Small intestine (tissue), 16 donors: ENCODE measurements at places on chromosomes 2 and 18.
A peak's percentile ranks its signal among the peaks of the same experiment; 100 is the strongest.

DNA sequence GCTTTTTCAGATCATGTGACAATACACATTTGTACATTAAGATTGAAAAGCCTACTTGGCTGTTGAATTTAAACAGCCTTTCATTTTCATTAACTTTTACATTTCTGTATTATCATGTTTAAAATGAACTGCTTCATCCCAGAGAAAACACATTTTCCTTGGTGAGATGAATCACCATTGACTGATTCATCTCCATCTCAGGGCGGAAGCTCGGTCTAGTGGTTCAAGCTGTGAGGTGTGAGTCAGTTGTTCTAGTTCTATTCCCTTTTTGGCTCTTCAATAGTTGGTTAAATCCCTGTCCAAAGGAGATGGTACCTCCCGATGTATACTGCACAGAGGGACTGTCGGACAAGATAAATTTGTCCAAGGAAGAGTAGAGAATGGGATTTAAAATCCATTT, 189.7 kb downstream of the ADCYAP1 start:
- DNase-seq: no peak

DNA sequence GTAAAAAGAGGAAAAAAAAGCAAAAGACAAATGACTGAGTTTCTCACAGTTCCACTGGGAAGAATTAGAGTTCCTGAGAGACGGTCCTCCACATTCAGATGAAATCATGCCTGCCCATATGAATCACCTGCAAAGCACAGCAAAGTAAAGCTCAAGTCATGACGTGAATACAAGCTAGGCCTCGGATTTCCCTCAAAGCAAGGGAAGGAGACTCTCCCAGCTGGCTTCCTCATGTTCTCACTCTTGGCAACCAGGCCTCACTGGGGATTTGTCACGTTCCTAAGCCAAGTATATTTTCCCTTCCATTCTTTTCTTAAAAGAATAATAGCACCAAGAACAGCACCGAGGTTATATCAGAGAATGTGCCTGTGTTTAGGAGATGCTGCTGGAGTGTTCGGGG, 47.0 kb downstream of the CYP27C1 start:
- DNase-seq: no peak

GRCh38 chr2:221335219-221335752, 236.8 kb downstream of the EPHA4 start:
- DNase-seq: no peak

DNA sequence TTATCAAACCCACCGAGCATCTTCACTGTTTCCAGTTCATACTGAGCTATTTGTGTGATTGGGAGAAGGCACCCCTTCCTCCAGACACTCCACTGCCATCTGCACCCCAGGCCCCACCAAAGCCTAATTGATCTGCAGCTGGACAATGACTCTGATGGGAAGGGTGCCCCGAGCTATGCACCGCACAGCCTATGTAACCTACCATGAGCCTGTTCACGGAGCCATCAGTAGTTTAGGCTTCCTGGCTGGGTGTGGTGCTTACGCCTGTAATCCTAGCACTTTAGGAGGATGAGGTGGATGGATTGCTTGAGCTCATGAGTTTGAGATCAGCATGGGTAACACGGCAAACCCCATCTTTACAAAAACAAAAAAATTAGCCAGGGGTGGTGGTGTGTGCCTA, 17.8 kb upstream of the ASAP2 start:
- DNase-seq: no peak

GRCh38 chr2:132439703-132440398, 23.2 kb downstream of the GPR39 start:
- peak; percentile 57 for DNase-seq

DNA sequence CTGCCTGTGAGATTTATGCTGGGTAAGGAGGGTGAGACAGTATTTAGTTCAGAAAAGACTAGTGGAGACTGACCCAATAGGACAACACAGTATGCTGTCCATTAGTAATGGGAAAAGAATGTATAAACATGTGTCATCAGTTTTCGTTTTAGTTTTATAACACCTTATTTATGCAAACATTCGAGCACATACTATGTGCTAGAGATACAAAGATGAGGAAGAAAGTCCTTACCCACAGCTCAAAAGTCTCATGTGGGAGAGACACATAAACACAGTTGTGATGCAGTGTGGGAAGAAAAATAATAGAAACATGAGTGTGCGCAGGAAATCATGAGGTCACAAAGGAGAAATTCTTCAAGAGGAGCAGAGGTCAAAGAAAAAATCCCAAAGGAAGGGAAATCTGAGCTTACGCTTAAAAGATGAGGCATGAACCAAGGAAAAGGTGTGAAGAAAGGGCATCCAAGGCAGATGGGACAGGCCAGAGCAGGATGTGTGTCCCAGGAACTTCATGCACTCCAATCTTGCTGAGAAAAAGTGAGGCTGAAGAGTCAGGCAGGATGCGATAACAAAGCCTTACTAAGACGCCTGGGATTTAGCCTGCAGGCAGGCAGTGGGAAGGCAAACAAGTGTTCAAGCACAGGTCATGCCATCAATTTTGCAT, 8.1 kb downstream of the METTL21A start:
- DNase-seq: no peak

- DNase-seq: peak; percentile 7
Observed at GRCh38 chr2:94759211-94759610, 112.0 kb upstream of the TEKT4 start.

GRCh38 chr2:110843496-110843895, 111.1 kb downstream of the ACOXL start:
- no peak for DNase-seq

DNA sequence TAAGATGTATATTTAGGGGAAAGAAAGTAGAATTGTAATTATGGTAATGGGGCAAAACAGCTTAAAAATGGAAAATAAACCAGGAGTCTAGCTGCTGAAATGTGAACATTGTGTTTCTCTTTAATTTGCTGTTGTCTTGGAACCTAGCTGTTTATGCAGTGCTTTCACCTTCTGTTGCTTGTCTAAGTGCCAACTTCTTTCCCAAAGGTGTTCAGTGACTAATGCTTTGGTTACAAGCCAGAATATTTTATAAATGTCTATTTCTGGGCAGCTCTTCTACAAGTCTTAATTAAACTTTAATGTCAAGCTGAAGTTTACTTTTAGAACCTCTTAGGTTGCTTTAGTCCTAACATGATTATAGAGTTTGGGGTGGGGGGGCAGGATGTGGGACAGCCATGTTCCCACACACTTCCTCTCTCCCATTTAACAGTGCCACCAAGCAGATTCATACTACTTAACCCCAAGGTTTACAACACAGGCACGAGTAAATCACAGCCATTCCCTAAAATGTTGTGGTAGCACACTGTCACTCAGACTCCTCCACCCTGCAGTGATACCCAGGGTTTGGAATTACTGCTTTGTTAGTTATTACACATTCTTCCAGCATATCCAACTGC, 60.6 kb downstream of the ITGA4 start:
- DNase-seq: peak; percentile 1

DNA sequence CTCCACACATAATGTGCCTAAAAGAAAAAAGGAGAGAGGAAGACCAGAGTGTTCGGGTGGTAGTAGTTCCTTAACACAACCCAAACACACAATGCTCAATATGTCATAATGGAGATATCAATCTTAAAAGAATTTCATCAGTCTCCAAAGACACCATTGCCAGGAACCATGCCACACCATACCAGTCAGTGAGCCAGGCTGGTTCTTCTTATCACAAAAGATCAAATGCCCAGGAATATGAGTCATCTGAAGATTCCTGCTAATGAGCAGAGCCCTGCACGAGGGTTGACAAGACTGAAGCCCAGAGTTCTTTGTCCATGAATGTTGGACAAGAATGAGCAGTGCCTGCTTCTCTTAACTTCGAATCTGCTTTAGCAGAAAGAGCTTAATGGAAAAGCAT, 262.3 kb downstream of the ZNF516 start:
- DNase-seq: no peak

DNA sequence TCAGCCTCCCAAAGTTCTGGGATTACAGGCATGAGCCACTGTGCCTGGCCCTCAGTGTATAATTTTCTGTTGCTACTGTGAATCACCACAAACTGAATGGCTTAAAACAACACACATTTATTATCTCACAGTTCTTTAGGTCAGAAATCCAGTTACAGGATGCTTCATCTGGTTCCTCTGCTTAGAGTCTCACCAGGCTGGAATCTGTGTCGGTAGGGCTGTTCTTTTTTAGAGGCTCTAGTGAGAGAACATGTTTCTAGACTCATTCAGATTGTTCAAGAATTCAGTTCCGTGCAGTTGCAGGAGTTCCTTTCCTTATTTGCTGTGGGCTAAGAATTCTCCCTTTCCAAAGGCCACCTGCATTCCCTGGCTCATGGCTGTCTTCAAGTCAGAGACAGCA, 22.2 kb downstream of the CCDC121 start:
- no peak for DNase-seq

DNA sequence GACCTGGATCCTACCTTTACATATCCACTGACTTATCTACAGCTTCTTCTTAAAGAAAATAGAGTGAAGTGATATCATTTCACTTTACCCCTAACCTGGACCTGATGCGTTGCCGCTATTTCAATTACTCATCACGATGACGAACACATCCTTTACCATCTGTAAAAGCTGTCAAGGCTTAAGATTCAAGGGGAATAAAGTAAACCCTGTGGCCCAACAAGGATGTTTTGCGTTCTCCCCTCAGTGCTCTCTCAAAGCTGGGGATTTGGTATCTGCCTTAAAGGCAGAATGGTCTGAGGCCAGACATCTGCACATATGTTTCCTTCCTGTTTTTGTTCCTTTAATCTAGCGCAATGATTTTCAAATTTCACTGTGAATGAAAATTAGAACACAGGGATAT, 100.1 kb upstream of the KLF7 start:
- DNase-seq: no peak

DNA sequence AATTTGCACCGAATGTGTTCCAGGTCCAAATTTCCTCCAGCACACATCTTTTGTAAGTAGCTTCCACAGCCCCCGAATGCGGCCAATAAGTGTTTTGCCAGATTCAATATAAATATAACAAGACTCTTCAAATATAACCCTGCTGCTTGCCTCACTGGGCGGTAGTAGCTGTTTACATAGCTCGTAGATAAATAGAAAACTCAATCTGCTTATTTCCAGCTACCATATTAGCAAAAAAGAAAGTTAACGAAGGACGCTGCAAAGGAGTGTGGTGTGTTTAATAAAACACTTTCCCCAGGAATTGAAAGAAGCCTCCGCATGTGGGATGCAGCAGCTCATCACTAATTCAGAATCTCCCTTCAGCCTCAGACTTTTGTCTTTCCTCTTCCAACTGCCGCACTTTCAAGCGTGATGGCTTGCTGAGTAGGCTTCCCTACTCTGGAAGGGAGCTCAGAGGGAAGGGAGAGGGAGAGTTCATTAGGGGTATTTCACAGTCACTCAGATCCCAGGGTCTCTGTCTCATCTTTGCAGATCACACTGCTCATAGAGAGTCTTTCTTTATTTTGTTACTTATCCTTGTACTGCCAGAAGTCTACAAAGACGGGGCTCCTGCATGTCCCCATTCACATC, 367.0 kb downstream of the RND3 start:
- no peak for DNase-seq
